NCI-H2171 (cell line): ENCODE measurements at places on chromosomes 2 and 18.

DNA sequence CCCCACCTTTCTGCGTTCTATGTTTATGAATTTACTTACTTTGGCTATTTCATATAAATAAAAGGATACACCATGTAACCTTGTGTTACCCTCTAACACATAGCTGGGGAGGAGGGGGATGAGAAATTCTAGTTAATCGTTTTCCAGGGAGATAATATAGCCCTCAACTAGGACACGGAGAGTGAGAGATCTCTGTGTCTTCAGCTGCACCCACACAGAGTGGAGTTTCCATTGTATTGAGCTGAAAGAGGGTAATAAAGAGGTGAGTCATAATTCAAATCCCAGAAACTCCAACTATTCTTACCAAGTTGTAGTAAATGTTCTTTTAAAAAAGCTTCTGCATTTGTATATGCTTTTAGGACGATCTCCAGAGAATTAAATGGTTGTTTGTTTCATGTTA is 110.1 kb upstream of the SULT1C3 start:
- no peak for DNase-seq

DNA sequence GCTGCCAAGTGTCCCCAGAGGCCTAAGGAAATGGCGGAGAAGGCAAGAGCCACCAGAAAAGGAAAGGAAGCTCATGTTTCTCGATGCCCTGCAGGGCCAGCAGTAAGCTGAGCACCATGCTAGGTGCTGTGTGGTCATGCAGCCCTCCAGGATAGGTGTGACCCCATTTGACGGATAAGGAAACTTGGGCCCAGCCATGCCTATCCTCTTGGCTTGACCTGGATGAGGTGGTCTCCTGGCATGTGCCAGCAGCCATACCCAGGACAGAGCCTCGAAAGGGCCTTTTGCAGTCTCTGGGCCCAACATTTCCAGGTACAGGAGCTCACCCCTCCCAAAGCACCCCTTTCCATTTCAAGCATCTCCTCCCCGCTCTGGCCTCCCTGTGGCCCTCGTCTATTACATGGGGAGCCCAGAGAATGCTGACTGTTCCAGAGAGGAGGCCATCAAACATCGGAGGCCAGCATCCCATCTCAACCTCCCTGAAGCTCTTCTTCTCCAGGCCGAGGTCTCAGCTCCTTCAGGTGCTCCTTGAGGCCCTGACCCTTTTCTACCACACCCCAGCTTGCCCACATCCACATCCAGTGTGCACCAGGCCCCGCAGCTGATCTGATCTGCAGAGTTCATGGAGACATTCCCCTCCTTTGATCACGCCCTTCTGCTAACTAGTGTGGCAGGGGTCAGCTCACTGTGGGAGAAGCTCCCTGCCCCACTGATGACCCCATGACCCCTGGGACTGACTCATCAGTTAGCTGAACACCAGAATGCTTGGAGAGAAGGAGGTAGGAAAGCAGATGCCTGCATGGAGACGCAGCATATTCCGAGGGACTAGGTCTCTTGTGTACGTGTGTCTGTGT is 208.4 kb downstream of the TNS1 start:
- DNase-seq = no peak

- no peak for DNase-seq
Measured at GRCh38 chr2:43266711-43267111, 40.3 kb upstream of the ZFP36L2 start.

DNA sequence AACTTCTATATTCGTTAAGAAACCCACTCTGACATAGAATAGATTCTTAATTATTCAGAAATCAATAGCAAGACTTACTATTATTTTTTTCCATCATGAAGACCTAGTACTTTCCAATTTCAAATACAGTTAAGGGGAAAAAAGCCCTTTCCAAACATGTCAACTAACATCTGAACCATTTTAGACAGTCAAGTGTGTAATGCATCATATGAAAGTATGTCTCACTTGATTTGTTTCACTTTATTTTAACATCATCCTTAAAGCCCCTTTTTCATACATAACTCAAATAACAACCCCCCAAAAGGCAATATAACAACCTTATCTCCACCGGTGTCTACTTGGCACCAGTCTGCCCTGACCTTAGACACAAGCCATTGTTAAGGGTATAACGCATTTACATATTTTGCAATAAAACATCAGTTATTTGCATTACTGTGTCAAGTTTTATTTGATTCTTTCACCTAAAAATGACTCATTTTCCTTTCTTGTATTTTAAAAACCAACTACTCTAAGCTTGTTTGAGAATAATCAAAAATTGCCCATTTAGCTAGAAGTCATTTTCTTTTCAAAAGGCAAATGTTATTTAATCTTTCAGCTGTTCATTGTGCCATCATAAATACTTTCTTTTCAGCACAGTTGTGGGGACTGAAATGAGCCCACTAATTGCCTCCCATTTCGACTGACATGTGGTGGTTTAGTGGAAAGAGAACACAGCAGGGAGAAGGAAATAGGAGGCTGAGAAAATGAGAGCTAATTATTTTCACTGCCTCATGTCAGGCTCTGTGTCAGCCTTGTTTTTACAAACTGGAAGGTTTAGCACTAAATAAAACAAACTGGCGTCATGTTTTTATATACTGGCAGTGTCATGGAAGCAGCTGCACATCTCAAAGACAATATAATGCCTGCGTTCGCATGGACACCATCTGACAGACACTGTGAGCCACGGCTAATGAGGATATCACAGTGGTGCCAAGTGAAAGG is 104.7 kb upstream of the CDCA7 start:
- peak; percentile 36 for DNase-seq
